ENCODE measurements at places on chromosomes 5 and 9.
A peak's percentile ranks its signal among the peaks of the same experiment; 100 is the strongest.

- DNase-seq: no peak
Measured at GRCh38 chr9:111683392-111683791, 22.0 kb downstream of the GNG10 start.

DNA sequence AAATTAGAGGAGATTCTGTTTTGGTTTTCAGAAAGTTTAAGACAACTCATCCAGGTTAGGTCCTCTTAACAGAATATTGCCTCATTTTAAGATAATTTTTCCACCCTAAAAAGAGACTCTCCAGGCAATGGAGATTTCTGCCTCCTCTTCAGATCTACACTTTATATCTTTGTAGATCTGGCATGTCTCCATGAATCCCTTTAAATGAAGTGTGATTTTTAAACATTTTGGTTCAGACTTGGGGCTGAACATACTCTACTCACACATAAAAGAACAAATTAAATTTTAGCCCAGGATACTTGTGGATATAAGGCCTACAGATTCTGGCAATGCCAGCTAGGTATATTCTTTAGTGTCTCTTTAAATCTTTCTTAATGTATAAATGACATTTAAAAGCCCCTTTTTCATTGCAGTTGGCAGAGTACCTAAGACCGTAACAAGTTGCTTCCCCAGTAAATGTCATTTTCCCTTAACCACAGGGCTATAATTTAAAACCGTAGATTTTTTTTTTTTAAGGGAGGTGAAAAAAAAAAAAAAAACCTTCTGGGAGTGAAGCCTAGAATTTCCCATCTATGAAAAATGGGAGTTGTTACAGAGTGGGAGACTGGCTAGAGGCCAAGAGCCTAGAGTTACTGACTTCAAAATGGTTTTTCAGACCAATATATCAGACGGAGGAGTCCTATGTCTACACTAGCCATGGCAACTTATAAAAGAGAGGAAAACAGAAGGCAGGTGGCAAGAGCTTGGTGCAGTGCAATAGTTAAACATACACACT, 207.8 kb upstream of the TARS1 start:
- no peak for DNase-seq

DNA sequence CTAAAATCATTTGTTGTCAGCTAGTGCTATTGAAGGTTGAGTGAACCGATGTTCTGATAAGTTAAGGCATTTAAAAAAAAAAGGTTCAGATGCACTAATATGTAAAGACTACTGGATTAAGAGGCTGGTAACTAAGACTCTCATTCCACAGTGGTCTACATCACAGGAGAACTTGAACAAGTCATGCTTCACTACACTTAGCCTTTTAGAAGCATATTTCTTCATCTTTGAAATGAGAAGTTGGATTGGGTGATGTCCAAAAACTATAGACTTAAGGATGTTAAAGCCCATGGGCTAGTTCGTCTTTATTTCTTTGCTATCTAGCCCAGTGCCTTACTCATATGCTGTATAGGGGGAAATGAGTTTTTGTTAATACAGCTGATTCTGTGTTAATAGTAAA, 107.2 kb downstream of the NDUFS4 start:
- no peak for DNase-seq

DNA sequence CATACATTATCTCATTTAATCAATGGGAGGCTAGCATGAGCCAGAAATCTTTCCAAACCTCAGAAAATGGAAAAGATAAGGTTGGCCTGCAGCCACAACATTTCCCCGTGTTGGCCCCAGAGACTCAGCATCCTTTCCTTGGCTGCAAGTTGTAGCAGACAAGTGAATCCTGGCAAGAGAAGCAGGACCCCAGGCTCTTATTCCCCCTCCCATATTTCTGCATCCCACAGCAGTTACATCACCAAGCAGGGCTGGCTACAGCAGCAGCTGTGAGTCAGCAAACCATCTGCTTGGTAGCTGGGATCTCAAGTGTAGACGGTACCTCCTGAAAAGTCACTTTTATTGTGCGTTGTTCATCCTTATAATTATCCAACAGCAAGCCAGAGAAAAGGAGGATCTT, 212.4 kb downstream of the GNA14 start:
- peak; percentile 66 for DNase-seq

- DNase-seq: peak; percentile 42
Measured at GRCh38 chr9:123331346-123332060, 24.5 kb upstream of the CRB2 start.

GRCh38 chr5:160183075-160183474, 46.2 kb upstream of the FABP6 start:
- DNase-seq: no peak

GRCh38 chr5:57774439-57774838, 291.8 kb upstream of the ACTBL2 start:
- DNase-seq: no peak

- DNase-seq: peak; percentile 7
Measured at GRCh38 chr9:2955575-2955974, 111.7 kb upstream of the PUM3 start.

DNA sequence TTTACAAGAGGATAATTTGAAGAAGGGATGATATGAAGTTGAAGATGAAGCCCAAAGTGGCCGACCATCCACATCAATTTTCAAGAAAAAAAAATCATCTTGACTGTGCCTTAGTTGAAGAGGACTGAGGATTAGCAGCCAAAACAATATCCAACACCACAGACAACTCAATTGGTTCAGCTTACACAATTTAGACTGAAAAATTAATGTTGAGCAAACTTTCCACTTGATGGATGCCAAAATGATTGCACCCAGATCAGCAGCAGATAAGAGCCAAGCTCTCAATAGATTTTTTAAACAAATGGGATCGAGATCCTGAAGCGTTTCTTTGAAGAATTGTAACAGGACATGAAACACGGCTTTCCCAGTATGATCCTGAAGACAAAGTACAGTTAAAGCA, 163.2 kb downstream of the GADD45G start:
- no peak for DNase-seq

- DNase-seq: no peak
Measured at GRCh38 chr9:97721396-97721795, 24.3 kb upstream of the XPA start.

DNA sequence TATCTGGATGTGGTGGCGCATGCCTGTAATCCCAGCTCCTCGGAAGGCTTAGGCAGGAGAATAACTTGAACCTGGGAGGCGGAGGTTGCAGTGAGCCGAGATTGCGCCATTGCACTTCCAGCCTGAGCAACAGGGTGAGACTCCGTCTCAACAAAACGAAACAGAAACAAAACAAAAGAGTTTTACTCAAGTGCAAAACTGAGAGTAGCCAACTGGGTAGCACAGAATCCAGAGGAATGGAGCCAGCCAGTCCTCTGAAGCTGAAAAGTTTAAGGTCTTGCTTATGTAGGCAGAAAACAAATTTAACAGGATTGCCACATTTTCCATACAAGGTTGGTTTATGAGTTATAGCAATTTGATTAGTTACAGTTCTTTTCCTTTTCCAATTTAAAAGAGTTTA, 32.0 kb downstream of the SPIN1 start:
- no peak for DNase-seq

All from mesendoderm (in vitro differentiated cells).